ENCODE measurements at places on chromosomes 5 and 9.

GRCh38 chr9:17824616-17825264 lies 245.9 kb downstream of the SH3GL2 start:
- DNase-seq = no peak

GRCh38 chr9:24572406-24572805 lies 26.7 kb upstream of the IZUMO3 start:
- DNase-seq = no peak

- DNase-seq = no peak
Observed at GRCh38 chr5:157222506-157223230, 42.0 kb downstream of the ITK start.

DNA sequence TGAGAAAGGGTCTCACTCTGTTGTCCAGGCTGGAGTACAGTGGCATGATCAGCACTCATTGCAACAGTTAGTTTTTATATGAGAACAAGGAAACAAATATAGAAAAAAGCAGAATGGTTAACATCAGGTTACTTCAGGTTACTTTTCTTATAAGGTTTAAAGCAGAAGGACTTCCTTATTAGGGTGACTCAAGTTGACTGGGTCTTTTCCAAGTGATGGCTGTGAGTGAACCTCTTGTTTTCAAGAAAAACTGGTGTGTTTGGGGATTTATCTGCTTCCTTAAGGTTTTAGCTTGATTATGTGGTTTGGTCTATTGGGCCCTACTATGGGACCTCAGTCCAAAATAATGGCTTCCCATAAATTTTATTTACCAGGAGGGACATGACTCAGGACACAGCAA lies 99.2 kb downstream of the ARRDC3 start:
- no peak for DNase-seq

DNA sequence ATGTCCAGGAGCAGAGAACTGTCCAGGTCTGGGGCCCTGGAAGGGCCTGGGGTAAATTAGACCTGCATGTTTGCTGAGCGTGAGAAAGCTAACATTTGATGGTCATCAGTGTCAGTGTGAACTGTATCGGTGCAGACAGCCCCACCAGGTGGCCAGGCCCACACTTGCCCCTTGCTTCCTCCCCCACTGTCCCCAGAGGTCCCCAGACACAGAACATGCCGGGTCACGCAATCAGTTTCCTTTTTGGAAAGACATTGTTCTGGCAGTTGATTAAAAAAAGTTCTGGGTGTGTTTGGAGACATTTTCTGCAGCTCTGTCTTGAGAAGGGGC lies 1.5 kb downstream of the NKD2 start:
- DNase-seq = no peak

DNA sequence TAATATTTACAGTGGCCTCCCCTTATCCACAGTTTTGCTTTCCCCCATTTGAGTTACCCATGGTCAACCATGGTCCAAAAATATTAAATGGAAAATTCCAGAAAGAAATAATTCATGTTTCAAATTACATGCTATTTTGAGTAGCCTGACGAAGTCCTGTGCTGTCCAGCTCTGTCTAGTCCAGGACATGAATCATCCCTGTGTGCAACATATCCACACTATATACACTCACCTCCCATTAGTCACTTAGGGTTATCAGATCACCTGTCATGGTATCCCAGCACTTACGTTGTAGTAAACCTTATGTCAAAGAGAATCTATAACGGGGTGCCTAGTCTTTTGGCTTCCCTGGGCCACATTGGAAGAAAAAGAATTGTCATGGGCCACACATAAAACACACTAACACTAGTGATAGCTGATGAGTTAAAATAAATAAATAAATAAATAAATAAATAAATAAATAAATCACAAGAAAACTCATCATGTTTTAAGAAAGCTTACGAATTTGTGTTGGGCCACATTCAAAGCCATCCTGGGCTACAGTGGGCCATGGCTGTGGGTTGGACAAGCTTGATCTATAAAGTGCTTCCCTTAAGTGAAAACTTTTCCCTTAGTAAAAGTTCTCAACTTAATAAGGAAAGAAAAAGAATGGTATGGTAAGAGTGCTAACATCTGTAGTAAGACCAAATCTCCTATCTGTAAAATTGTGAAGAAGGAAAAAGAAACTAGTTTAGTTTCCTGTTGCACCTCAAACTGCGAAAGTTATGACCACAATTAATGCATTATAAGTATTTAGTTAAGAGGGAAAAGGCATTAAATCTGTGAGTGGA lies 15.9 kb upstream of the OMD start:
- DNase-seq = no peak

DNA sequence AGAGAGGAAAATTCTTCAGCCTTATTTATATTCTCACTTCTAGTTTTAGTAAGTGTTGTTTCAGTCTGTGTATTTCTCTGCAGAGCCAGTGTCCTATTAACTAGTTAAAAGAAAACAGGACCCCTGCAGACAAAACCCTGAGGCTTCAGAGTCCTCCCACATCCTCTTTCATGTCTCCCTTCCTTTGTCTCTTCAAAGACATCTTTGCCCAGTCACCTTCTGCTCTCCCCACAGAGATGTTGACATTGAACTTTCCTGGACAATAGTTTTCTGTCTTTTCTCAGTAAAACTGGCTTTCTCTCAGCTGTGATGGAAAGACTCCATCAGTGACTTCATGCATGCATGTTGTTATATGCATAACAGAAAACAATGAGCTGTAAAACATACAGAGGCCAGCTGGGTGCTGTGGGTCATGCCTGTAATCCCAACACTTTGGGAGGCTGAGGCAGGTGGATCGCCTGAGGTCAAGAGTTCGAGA lies 20.2 kb downstream of the GRAMD2B start:
- no peak for DNase-seq

DNA sequence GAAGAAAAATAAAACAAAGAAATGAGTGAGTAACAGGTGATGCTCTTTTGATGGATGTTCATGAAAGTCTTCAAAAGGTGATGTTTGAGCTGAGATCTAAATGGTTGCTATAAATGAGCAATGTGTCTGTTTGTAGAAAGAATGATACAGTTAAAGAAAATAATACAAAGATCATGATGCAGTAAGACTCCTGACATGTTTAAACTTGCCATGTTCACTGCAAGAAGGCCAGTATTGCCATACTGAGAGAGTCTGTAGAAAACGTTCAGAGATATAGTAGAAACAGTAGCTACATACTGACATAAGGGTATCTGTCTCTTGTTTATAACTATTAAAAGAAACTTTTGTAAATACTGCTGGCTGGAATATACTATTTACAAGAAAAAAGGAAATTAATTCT lies 1609.2 kb upstream of the ACO1 start:
- no peak for DNase-seq

- DNase-seq = no peak
Observed at GRCh38 chr9:116490321-116490720, 196.8 kb upstream of the TRIM32 start.

DNA sequence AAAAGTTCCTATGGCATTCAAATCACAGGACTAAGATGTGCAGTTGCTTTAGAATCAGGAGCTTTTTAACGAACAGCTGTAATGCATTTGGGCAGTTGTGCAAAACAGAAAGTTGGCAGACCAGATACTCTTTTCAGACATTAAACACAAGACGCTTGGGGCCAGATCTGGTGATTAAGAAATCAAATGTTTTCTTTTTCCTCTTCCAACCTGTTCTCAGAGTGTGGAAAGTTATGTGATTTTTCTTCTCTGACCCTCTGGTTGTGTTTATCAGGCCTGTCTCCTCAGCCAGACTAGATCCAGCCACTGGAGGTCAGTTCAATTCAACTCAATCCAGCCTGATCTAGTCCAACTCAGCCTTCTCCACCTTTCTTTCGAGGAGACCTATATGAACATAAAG lies 298.5 kb upstream of the PCSK5 start:
- DNase-seq = no peak

DNA sequence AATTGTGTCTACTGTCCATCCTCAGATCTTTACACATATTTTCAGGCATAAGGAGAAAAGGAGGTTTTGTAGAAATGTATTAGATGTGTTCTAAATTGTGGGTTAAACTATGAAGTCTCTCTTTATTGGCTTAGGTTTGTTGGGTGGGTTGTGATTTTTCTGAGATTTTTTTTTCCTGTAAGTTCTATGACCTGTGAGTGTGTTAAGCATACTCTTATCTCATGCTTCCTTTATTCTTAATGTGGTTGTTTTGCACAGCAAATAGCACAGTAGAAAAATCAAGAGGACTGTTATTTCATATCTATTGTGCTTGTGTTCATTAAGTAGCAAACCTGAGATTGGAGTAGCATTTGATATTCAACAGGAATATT lies 23.3 kb downstream of the NR2F1 start:
- DNase-seq = no peak

GRCh38 chr5:120528609-120529008 lies 64.5 kb downstream of the PRR16 start:
- no peak for DNase-seq

GRCh38 chr5:178310130-178310865 lies 77.7 kb upstream of the PHYKPL start:
- no peak for DNase-seq
